ENCODE measurements at places on chromosomes 6 and 20.

GRCh38 chr20:13494019-13494418 lies 144.7 kb downstream of the TASP1 start:
- no peak for DNase-seq

- DNase-seq, result no peak
Observed at GRCh38 chr20:47051936-47052526, 157.4 kb downstream of the EYA2 start.

GRCh38 chr6:155543166-155543847 lies 87.7 kb upstream of the NOX3 start:
- DNase-seq, result no peak

DNA sequence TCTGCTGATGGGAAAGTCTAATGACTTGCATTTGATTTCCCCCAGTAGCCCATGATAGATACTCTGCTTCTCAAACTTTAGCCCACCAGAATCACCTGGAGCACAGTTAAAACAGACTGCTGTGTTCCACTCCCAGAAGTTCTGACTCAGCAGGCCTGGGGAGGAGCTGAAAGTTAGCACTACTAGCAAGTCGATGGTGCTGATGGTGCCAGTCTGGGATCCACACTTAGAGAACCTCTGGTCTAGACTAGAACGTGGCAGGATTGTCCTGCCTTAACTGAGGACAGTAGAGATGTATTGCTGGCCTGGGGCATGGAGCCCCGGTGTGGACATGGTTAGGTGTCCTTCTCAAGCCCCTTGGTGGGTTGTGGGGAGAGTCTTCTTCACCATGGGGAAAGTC lies 8.7 kb downstream of the TOX2 start:
- no peak for DNase-seq

DNA sequence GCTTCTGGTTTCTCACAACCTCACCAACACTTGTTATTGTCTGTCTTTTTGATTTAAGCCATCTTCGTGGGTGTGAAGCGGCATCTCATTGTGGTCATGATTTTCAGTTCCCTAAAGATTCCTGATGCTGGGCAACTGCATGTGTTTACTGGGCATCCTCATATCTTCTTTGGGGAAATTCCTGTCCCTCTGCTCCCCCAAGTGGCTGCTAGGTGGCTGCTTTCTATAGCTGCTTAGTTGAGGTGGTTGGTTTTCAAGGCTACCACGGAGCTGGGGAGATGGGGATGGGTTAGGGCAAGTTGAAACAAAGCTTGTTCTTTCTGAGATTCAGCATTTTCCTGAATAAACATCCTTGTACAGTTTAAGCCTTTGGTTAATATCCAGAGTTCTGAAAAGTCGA lies 403.9 kb upstream of the SULF2 start:
- no peak for DNase-seq

GRCh38 chr6:31614075-31614619 lies 887 bp upstream of the AIF1 start:
- no peak for DNase-seq

DNA sequence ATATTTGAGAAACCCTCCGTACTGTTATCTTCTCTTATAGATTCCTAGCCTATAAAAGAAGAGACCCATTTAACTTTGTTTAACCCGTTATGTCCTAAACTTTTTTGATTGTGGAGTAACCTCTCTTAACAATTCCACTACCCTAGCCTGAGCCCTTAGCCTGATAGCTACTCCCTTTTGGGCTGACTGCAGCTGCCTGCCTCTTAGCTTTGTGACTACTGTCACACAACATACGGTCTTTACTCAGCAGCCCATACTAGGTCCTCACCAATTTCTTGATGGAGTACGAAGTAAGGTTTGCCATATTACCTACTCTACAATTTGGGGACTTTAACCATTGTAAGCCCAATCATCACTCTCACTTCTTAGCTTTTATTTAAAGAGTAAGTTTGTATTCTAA lies 72.7 kb downstream of the QRSL1 start:
- no peak for DNase-seq

DNA sequence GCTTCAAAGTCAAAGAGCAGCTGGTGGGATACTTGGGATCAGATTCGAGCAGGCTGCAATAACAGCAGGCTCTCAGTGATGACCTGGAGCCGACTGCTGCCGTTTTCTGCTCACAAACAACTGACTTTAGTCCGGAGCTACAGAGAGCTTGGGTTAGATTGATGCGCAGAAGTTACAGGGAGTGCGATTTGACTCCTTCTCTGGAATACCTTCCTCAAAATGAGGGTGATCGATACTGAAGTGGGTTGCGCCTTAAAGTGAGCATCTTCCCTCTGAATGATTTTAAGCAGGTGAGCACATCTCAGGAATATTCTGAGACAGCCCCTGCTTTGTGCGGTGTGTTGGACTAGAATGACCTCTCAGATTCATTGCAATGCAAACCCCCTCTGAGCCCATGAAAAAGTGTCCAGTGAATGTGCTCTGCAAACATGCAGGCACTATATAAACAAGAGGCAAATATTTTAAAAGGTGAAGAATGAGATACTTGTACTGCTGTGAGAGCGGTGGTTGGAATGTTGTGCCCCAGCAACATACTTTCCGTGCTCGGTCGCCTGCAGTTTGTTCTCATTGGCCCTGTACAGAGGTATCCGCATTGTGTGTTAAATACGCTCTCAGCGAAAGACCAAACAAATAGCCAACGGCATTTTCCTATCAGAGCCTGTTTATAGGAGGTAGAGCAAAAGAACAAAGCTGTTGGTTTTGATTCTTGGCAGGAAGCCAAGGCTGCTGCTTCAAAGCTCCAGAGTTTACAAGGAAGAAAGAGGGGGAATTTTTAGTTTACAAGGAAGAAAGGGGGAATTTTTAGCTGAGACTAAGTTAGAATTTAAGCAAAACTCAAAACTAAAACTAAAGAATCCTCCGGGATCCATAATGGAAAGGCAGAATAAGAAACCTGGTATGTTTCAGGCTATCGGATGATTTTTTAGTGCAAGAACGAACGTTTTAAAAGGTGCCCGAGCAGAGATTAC lies 67.7 kb downstream of the PHACTR2 start:
- DNase-seq, result no peak

- DNase-seq, result no peak
Observed at GRCh38 chr20:4459081-4459480, 262.6 kb upstream of the PRND start.
